ENCODE measurements at places on chromosomes 4 and X. TPM values are rescaled to one million over a fixed set of nuclear protein-coding genes. Genes with fewer than 3 reads are reported as not detected.

The FAM47C gene
- total RNA-seq: not detected

The PABPC1L2A gene
- total RNA-seq: not detected

The OPN1MW3 gene
- total RNA-seq: not detected

The PABPC4L gene
- total RNA-seq: 3.0 TPM

The KLKB1 gene
- 2.1 TPM for total RNA-seq

The LINC00632 gene
- total RNA-seq: 45.9 TPM
